ENCODE measurements at places on chromosomes 7 and 10.

DNA sequence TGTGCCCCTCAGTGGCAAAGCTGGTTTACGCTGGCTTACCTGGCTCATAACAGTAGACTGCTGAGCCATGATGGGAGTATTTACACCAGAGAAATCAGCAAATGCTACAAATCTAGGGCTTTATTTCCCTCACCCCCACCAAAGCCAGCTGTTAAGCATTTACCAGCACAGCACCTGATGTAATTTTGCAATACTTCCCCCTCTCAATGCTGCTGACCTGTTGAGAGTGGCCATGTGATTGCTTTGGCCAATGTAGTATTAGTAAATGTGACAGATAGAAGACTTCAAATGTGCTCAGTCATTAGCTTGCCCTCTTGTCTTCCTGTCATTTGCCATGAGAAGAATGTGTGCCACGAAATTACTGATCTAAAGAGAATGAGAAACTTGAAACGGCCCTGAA is 46.6 kb downstream of the HERPUD2 start:
- DNase-seq, result no peak

DNA sequence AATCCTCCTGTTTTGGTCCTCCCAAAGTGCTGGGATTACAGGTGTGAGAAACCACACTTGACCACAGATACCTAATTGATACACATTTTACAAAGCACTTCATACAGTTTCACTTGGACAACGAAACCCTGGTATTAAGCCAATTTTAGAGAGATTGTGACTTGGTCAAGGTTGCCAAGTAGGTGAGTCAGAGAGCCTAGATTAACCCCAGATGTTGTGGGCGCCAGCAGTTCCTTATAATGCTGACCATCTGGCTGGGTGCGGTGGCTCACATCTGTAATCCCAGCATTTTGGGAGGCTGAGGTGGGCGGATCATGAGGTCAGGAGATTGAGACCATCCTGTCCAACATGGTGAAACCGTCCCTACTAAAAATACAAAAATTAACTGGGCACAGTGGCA is 4.9 kb upstream of the PHKG1 start:
- no peak for DNase-seq

DNA sequence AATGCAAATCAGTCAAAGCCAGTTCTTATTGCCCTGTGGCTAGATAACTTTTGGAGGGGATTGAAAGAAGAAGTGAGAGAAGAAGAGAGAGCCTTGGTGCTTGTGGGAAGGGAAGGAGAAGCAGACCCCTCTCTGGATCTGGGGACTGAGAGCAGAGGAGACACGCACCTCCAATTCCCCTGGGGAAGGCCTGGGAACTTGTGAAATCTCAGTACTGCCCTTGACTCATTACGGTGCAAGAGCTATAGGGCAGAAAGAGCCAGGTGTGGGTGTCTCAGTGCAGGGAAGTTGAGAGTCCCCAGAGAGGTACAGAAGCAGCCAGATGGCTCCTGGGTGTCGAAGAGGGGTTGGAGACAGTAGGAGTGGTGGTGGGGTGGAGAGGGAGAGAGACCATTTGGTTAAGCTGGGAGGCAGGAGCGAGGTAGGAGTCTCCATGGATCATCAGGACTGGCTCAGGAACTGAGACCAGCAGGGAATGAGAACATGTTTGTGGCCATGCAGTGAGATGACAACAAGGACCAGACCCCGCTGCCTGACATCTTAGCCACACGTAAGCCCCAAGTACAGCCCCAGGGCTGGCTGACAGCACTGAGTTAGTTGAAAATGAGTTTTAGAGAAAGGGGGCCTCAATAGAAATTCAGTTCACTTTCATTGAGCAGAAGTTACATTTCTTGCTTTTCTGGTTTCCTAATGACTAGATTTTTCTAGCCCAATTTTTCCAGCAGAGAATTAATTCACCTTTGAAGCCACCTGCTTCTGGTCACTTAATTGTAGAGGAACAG is 238.2 kb downstream of the BUB3 start:
- DNase-seq, result no peak

DNA sequence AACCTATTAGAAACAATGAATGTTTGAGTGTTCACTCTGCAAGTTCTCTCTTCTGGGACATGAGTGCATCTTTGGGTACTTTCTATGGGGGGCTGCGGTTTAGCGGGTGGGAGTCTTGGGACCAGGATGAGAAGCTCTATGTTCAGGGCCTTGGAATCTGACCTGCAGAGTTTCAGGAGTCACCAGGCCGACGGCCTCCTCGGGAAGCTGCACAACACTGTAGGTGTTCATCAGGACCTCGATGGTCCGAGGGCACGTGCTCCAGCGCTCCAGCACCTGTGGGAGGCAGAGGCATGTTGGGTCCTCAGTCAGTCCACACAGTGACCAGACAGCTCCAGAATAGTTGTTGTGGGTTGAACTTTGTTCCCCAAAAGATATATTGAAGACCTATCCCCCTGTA is 8.9 kb upstream of the GBX1 start:
- DNase-seq, result no peak

- DNase-seq, result no peak
Measured at GRCh38 chr7:91634485-91635177, 245.9 kb downstream of the MTERF1 start.

DNA sequence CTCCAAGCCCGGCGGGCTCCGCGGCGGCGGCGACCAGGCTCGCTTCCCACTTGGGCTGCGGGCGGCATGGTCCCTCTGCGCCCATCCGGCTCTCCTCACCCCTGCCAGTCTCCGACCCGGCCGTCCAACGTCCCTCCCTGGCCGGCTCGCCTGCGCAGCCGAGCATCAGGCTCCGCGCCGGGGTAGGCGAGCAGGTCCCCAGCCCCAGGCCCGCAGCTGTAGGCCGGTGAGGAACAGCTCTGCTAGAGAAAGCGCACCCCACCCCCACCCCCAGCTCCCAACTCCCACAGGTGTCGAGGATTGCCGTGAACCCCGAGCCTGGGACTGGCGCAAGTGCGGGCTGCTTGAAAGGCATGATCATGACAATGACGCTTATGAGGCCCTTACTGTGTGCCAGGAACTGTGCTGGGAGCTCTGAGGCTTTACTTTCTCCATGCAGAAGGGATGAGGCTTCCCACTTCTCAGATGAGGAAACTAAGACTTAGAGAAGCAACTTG is 20.8 kb upstream of the PAX2 start:
- no peak for DNase-seq

GRCh38 chr10:132714096-132714985 is 71.6 kb downstream of the NKX6-2 start:
- no peak for DNase-seq

DNA sequence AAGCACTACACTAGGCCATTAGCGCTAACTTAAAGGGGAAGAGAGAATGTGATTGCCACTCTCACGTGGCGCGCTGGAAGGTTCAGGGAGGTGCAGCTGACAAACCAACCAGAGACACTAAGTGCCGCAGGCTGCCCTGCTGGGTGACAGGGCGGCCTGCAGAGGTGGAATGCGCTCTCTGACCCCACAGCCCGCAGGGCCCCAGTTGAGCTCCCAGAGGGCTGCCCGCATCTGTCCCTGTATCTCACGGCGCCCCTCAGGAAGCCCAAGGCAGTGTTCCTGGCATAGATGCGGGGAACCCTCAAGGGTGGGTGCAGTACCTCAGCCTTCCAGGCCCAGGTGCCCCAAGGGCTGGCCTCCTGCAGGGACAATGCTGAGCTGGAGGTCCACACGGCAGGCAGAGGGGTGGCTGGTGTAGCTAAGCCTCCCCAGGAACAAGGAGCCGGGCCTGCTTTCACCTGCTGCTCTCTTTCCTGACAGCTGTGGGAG is 66.6 kb downstream of the CALML3 start:
- no peak for DNase-seq

- no peak for DNase-seq
Measured at GRCh38 chr10:33179067-33179466, 155.4 kb downstream of the NRP1 start.

DNA sequence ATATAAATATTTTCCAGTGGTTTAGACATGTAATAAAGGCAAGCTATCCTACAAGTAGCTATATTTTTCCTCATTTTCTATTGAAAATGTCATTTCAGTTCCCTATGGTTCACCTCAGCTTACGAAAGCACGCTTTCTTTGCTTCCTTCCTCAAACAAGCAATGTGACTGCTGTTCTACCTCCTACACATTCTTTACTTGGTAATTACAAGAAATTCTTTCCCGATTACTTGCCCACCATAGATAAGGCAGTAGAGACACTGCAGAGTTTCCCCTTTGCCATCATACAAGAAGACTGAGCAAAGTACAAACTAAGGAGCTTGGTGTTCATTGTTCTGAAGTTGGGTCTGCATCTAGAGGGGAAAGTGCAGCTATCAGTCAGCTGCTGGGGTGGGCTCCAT is 249.4 kb downstream of the CRPPA start:
- DNase-seq, result no peak

Data from activated T-cell treated with anti-CD3 and anti-CD28 coated beads, Interleukin-2, amount 50 U/mL, for 48 hours (primary cell).